GM12892 (cell line): ENCODE measurements at places on chromosomes 11 and 22.

DNA sequence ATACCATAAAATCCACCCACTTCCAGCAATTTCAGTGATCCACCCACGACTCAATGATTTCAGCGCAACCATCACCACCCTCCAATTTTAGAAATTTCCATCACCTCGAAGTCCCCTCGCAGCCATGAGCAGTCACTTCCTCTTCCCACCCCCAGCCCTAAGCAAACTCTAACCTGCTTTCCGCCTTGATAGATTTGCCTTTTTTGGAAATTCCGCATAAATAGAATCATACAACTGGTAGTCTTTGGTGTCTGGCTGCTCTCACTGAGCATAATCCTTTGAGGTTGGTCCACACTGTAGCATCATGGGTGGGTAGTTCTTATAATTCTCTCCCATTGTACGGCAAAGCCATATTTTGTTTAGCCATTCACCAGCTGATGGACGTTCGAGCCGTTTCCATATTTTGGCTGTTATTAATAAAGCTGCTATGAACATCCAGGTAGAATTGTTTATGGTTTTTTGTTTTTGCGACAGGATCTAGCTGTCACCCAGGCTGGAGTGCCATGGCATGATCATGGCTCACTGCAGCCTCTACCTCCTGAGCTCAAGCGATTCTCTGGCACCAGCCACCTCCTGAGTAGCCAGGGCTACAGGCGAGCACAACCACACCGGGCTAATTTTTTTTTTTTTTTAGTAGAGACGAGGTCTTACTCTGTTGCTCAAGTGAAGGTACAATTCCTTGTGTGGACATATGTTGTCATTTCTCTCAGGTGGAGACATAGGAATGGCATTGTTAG, 16.0 kb downstream of the PIM3 start:
- peak; percentile 29 for DNase-seq

- no peak for DNase-seq
Observed at GRCh38 chr11:114684636-114685035, 6.3 kb downstream of the NXPE2 start.

DNA sequence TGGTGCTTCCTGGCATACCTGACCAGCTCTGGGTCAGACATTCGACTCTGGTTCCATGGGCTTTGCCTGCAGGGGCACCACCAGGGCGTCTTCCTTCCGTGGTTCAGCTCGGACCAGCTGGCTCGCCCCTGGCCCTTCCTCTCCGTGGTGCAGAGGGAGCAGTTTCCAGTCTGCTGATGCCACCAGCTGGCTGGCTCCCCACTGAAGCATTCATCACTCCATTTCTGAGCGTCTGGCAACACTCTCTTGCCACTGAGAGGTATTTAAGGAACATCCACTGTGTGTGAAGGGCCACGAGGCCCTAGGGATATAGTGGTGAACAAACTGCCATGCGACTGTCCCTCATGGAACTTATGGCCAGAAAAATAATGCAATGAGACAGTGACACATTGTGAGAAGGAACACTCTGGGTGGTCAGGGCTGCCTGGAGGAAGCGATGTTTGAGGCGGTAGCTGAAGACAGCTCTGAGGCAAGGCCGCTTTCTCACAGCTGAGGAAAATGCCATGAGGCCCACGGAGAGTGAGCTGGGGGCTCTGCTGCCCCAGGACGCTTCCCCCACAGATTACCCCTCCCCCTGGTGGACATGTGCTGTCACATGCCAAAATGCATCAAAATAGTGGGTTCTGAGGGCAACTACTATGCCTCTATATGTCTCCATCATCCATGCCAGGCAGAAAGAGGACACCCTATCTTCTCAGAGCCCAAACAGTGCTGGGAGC, 44.9 kb upstream of the ARFGAP3 start:
- no peak for DNase-seq

GRCh38 chr22:26072621-26073020, 96.6 kb upstream of the SEZ6L start:
- DNase-seq: no peak

DNA sequence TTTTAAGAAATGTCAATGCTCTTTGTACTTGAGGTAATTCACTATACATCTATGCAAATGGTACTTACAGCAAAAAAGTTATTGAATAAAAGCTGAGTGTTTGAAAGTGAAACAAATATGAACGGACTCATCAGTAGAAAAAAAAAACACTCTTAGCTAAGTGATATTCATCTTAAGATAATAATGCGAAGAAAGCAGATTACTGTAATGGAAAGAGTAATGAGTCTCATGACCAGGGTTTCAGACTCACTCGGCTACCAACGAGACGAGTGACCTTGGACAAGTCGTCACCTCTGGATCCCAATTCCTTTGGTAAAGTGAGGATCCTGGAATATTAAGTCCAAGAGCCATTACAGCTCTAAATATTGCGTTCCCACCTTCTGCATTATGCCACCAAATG, 57.0 kb downstream of the PACSIN2 start:
- no peak for DNase-seq

GRCh38 chr22:48576333-48577013, 1251.2 kb downstream of the BRD1 start:
- DNase-seq: no peak

- no peak for DNase-seq
Observed at GRCh38 chr22:30043161-30043560, 37.1 kb upstream of the HORMAD2 start.

DNA sequence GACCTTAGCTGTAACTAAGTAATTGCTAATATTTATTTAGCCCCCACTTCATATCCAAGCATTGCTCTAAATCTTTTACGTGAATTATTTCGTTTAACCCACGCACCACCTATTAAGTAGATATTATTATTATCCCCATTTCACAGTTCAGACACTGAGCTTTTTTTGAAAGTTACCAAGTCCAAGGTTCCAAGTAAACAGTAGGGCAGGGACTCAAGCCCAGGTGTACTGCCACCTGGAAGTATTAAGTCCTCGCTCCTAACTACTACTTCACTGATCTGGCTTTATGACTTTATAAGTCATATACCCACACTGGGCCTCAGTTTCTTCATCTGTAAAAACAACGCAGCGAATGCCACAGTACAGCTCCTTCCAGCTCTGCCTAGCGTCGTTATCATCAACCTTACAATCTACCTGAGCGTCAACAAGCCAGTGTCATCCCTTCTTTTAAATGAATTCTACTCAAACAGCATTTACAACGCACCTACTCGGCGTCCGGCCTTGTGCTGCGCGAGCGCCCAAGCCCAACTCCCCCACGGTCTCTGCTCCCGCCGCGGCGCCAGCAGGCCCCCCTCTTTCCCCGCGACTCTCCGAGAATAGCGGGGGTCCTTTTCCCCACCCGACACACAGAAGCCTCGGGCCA, 624 bp downstream of the TMEM41B start:
- DNase-seq: peak; percentile 23

DNA sequence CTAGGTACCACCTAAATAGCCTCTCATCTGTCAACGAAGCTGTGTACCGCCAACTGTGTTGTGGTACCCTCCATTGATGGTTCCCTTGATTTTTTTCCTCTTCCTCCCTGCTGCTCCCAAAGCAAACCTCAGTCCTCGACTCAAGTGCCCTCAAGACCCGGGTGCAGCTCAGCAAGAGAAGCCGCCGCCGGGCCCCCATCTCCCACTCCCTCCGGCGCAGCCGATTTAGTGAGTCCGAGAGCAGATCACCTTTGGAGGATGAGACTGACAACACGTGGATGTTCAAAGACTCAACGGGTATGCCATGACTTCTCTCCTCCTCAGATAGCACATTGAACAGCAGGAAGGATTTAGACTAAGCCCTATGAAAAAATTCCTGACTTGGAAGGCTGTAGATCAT, 22.4 kb upstream of the CRYBB3 start:
- no peak for DNase-seq
